Activated CD4-positive, alpha-beta T cell treated with anti-CD3 and anti-CD28 coated beads, Interleukin-2, amount 10 ng/mL, durations not matched to agents 7 days and 5 days (primary cell): ENCODE measurements at places on chromosomes 4 and X. TPM values are rescaled to one million over a fixed set of nuclear protein-coding genes. Genes with fewer than 3 reads are reported as not detected.

DNA sequence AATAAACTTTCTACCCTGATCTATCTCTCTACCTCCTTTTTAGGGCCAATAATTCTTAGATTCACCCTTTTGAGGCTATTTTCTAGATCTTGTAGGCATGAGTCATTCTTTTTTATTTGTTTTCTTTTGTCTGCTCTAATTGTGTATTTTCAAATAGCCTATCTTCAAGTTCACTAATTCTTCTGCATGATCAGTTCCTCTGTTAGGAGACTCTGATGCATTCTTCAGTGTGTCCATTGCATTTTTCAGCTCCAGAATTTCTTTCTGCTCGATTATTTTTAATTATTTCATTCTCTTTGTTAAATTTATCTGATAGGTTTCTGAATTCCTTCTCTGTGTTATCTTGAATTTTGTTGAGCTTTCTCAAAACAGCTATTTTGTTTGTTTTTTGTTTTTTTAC is 11.3 kb downstream of the CXorf58 start:
- DNase-seq: no peak

Gene DIPK2B
- not detected for total RNA-seq

- DNase-seq: no peak
Observed at GRCh38 chr4:42750856-42751255, 94.0 kb upstream of the ATP8A1 start.

DNA sequence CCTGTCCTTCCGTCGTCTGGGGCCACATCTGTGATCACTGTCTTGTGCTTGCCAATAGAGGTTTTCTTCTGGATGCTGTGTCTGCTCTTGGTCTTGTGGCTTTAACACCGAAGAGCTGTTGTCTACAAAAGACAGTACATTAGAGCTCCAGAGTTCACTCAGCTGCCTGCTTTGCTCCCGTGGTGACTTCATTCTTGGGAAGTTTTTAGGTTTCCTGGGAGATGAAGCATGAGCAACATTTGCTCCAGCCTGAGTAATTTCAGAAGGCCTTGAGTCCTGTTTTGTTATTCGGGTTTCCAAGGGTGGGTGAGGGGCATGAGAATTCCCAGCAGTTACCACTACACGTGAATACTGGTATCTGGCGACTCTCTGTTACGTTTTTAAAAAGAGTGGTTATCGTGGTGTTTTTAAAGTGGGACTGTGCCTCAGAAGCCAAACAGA is 189.2 kb downstream of the SHROOM3 start:
- DNase-seq: no peak

Gene RBM41
- total RNA-seq: 14.5 TPM

DNA sequence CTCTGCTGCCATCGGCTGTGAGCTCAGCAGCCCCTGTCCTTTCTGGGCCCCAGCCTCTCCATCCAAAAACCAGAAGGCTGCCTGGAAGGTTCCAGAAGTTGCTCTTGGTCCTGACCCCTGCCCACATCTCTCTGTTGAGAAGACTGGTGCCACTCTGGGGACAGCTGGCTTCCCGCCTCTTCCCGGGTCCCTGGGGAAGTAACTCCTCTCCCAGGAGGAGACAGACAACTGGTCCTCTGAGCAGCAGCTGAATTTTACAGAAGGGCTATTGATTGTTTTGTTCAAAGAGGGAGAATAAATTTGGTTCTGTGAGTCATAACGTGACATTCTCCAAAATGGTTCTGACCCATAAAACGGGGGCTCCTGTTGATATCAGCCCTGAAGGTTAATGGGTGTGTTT is 61.2 kb downstream of the TRMT44 start:
- DNase-seq: no peak

DNA sequence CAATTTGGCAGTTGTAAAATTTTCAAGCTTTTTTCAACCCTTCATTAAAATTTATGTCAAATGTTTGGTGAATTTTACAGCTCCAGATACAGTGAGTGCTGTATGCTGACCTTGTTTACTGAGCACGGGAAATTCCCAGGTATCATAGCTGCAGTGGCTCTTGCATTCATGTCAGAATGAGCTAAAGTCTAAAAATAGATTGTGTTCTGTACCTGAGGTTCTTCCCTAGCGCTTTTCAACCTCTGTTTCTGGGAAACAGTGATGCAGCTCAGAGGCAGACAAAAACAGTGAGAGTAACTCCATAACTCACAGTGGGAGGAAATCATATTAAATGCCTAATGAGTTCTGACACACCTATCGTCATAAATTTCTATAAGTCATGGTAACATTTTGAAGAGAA is 393.8 kb upstream of the GNPDA2 start:
- no peak for DNase-seq

Gene NLRP2B
- not detected for total RNA-seq

DNA sequence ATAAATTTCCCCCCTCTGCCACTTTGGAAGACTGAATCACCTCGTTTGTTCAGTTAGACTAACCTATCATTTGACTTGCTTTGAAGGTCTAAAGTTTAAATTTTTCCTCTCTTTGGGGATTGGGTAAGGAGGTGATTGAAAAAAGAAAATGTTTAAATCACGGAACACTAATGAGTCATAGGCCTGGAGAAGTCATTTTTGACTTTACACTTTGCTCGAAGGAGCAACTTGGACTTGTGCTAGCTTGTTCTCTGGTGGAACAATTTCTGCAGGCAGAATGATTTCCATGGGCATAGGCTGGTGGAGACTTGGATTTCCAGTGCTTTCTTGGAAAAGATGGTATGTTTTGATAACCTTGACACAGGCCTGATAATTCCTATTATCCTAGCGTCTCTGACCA is 10.5 kb upstream of the GLUD2 start:
- no peak for DNase-seq

Gene TMEM271
- not detected for total RNA-seq

Gene SLC7A11
- 1.1 TPM for total RNA-seq

- DNase-seq: no peak
Observed at GRCh38 chrX:69424161-69424560, 80.0 kb upstream of the NALF2 start.

- no peak for DNase-seq
Observed at GRCh38 chr4:71171592-71171991, 167.2 kb upstream of the SLC4A4 start.

DNA sequence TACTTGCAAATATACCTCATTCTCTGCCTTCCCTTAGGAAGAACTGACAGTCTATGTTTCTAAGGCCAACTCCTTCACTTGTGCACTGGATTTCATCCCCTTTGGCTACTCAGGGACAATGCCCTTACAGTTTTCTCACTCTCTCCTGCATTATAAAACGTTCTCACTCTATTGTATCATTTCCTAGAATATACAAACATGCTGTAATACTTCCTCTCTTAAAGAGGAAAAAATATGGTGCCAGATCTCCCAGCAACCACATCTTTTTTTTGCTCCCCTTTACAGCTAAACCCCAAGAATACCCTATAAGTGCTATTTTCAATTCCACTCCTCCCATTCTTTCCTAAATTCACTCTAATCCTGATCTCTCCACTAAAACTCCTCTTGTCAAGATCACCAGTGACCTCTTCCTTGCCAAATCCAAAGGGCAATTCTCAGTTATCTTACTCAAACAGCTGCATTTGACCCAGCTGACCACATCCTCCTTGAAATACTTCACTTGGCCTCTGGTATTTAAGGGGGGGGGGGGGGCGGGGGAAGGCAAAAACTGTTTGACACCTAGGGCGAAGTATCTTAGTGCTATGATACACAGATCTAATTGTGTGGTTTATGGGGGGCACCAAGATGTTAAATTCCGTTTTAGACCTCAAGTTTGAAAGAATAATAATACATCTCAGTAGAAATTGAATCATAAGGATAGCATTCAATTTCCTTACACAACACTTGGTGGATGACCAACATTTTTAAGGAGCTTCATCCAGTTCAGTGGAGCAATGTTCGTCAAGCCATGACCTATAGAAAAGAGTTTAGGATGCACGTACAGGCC is 1.6 kb downstream of the RCHY1 start:
- DNase-seq: no peak

GRCh38 chr4:109040441-109040840 is 262.0 kb downstream of the COL25A1 start:
- DNase-seq: no peak

- no peak for DNase-seq
Observed at GRCh38 chrX:64437218-64437617, 42.0 kb upstream of the MTMR8 start.

DNA sequence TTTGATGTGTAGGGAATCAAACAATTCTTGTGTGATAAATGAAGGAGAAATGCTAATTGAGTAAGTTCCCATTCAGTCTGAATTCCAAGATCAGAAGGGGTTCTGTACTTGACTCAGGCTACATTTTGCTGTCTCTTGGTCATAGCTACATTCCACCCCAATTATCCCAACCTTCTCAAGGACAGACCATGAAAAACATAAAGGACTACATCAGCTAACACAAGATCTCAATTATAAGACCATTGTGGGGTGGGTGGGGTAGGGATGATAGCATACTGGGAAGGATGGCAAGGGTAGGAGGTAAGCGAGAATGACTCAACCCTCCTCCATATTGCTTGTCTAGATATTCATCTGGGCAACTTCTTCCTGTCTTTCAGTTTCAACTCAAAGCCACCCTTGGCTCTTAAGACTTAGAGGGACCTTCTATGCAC is 87.4 kb upstream of the ETNPPL start:
- no peak for DNase-seq

GRCh38 chr4:86595426-86595805 is 1.3 kb downstream of the PTPN13 start:
- no peak for DNase-seq

- DNase-seq: no peak
Observed at GRCh38 chr4:2694691-2695090, 61.4 kb downstream of the TNIP2 start.

GRCh38 chr4:165415910-165416309 is 37.1 kb downstream of the CPE start:
- no peak for DNase-seq

Gene BANK1
- 0.10 TPM for total RNA-seq

DNA sequence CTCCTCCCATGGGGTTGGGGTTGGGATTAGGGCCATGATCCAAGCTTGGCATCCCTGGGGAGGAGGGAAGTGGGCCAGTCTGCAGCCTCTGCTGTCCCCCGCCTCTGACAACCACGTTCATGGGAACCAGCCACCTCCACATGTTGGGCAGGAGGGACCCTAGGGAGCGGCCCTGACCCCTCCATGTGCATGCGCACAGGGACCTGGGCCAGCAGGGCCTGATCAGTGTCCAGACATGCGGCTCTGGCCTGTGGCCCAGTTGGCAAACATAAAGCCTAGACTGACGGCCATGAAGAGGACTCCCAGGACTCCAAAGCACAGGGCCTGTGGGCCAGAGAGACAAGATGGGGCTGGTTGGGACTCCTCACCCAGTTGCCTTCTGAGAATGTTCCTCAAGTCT is 11.3 kb downstream of the SLC38A5 start:
- DNase-seq: no peak

Gene CFI
- not detected for total RNA-seq

Gene KLHL13
- 0.35 TPM for total RNA-seq

Gene CNKSR2
- total RNA-seq: 10.3 TPM

Gene LARP1B
- 16.9 TPM for total RNA-seq

Gene TLR10
- not detected for total RNA-seq
